Mesothelial cell of epicardium (in vitro differentiated cells): ENCODE measurements at places on chromosomes 7 and 10. TPM values are rescaled to one million over a fixed set of nuclear protein-coding genes. Genes with fewer than 3 reads are reported as not detected.

The GLCCI1 gene
- 30.2 to 30.7 TPM (median 30.4 TPM) in 3 replicates for total RNA-seq

GRCh38 chr10:71475243-71475871 is 78.6 kb downstream of the CDH23 start:
- no peak for DNase-seq

The EVX1 gene
- total RNA-seq, result 1.4 to 2.1 TPM (median 1.8 TPM) in 3 replicates

The NPSR1 gene
- not detected in 3 replicates for total RNA-seq

DNA sequence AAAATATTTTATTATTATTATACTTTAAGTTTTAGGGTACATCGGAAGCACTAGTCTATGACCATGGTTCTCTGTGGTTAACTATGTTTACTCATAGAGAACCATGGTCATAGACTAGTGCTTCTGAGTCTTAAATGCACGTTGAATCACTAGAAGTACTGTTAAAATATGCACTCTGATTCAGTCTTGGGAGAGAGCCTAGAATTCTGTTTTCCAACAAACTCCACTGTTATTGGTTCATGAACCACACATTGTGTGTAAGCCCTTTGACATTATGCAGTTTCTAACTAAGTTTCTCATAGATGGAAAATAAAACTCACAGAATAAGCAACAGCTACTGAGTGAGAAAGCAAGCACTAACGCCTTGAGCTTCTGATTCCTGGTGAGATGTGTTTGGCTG is 1120.6 kb downstream of the SORCS1 start:
- no peak for DNase-seq

DNA sequence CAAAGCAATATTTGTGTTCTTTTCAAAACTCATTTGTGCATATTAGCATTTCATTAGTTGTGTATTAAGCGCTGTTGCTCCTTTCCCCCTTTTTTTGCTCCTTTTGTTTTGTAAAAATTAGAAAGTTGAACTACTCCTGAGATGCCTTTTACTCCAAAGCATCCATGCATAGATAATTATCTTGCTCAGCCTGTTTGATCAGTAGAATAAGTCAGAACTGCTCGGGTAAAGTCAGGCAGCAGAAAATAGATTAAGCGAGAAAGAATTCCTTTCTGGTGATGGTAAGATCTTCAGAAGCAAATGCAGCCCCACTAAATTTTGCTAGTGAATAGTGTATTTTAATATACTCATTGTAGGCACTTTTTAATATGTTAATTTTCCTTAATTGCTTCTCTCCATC is 227.1 kb downstream of the TEX36 start:
- DNase-seq, result no peak

GRCh38 chr10:79311581-79312407 is 35.5 kb upstream of the PPIF start:
- DNase-seq, result no peak

DNA sequence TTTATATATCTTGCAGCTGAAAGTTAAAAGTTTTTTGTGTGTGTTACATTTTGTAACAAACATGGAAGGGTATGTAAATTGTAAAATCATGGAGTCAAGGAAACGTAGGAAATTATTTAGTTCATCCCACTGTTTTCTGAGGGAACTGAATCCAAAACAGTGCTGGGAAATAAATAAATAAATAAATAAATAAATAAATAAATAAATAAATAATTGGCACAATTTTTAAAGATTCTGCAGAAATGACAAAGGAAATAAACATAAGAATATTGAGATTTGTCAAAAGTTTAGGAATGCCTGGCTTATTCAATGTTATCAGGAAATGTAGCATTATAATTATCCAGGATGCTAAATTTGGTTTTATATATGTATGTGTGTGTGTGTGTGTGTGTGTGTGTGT is 91.4 kb upstream of the AGBL3 start:
- no peak for DNase-seq

DNA sequence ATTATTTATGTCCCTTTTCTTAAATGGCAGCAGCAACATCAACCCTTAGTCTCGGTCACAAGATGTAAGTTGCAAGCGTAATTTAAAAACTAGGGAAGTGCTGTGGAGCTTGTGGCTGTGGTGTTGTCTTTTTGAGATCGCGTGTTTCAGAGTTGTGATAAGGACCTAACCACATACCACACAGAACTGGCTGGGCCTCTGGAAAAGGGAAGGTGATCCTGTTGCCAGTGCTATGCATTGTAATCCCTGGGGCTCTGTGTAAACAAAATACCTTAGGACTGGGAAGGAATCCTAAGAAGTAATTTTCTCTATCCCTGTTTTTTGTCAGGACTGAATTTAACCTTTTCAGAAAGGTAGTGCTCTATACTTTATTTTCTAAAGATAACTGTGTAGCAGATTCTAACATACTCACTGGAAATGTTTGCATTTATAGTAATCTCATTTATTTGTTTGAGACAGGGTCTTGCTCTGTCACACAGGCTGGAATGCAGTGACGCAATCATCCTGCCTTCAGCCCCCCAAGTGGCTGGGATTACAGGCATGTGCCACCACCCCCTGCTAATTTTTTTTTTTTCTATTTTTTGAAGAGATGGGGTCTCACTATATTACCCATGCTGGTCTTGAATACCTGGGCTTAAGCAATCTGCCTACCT is 60.4 kb downstream of the INPP5F start:
- no peak for DNase-seq

- no peak for DNase-seq
These were observed 427.4 kb downstream of the PTPRN2 start for GRCh38 chr7:158160199-158160598.

The MMRN2 gene
- 6.5 to 9.8 TPM (median 7.2 TPM) in 3 replicates for total RNA-seq

- no peak for DNase-seq
These were observed 42.7 kb downstream of the CACUL1 start for GRCh38 chr10:118712080-118712479.

DNA sequence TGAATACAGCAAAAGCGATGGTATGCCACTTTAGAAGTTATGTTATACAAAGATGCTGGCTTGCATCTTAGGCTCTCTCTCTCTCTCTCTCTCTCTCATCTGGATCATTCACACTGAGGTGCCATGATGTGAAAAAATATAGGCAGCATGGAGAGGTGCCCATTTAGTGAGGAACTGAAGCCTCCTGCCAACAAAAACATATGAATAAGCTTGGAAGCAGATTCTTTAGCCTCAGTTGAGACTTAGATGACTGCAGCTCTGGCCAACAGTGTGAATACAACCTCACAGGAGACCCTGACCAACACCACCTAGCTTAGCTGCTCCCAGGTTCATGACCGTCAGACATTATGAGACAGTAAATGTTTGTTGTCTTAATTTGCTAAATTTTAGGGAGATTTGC is 560.1 kb upstream of the LRRTM3 start:
- no peak for DNase-seq

The PAX4 gene
- not detected in 3 replicates for total RNA-seq

The INSYN2A gene
- total RNA-seq, result 0.09 to 0.13 TPM (median 0.11 TPM) in 3 replicates

GRCh38 chr10:111934931-111935330 is 248.6 kb downstream of the GPAM start:
- DNase-seq, result no peak
